ENCODE measurements at places on chromosomes 13 and 19.

DNA sequence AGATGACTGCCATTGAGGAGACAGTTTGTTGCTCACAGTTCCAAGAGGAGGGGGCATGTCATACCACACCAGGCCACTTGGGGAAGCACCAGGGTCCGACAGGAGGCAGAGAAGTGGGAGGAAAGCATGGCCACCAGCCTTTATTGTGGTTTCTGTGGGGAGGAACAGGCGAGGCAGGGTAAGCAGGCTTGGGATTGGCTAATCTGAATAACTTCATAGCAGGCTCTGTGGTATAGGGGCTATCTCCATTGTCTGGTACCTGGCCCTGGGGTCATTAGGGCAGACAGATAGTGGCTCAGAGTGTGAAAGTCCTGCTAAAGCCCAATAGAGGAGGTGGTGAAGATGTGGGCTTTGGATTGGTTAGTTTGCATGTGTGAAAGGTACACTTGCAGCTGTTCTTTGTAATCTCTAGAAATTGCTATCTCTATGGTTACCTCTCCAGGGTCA lies 35.5 kb downstream of the CBY2 start:
- no peak for DNase-seq

GRCh38 chr19:29702161-29702962 lies 12.7 kb downstream of the C19orf12 start:
- DNase-seq, result no peak

GRCh38 chr13:74710006-74710405 lies 575.8 kb upstream of the KLF12 start:
- DNase-seq, result no peak

DNA sequence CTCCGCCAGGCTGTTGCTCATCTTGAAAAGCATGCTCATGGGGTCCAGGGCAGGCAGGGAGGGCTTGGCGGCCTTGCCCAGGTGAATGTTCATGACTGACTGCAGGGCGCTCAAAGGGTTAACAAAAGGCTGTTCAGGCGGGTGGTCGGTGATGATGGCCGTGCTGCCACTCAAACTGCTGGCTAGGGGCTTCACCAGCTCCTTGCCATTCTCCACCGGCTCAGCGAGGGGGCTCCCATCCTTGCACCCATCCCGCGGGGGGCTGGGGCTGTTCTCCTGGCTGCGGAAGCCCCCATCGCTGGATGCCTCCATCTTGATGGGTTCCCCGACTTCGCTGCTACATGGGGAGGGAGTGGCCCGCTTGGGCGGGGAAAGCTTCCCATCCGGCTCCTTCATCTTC lies 71.7 kb downstream of the TSHZ3 start:
- no peak for DNase-seq

DNA sequence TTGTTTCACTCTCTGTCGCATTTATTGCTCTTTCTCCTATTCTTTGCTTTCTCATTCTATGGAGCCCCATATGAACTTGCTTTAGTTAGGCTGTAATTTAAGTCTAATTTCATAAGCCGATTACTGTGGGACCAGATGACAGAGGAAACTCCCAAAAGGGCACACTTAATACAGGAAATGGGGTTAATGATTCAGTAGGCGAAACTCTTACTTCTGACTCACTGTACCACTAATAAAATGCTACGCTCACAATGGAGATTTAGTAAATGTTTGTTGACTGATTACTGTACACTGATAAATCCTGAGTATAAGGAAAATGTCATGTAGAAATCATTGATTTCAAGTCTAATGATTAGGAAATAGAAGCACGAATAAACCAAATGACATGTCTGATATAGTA lies 276.4 kb downstream of the KLF5 start:
- no peak for DNase-seq

DNA sequence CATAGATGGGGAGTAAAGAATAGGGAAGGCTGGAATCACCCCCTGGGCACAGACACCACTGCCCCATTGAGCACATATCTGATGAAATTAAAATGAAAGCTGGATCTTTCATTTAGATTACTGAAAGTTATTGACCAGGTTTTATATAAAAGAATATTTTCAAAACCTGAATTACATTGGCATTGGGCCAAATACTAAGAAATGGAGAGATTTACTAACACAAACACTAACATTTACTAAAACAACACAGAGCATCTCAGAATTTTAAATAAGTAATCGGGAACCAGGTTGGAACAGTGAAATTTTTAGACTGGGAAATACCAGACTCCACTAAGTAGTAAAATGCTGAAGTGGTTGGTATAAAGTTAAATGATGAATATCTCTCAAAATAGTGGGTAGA lies 88.9 kb downstream of the HS6ST3 start:
- DNase-seq, result no peak

DNA sequence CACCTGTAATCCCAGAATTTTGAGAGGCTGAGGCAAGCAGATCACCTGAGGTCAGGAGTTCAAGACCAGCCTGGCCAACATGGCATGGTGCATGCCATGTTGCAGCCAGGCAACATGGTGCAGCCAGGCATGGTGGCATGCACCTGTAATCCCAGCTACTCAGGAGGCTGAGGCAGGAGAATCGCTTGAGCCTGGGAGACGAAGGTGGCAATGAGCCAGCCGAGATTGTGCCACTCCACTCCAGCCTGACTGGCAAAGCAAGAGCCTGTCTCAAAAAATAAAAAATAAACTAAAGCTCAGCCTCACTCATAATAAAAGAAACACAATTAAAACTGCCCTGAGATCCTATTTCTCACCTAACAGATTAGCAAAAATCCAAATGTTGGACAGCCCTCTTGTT lies 49.7 kb upstream of the MAP3K10 start:
- no peak for DNase-seq

- no peak for DNase-seq
Measured at GRCh38 chr13:75774176-75774575, 138.0 kb downstream of the LMO7 start.

DNA sequence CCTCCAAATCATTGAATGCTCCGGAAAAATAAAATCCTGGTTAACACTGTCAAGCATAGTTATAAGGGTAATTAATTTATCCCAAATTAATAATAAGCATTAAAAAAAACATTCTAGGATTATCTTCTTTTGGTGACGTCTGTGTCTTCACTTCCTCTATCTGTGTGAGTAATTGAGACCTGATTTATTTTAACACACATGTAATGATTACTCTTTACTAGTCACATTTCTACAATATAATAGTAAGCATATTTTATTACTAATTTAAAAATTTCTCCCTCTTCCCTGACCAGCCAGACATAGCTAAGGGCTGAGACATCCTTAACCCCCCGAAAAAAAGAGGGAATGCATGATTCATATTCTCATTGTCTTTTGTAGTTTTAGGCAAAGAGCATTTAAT lies 2.3 kb downstream of the FNDC3A start:
- DNase-seq, result no peak

GRCh38 chr19:29886586-29886985 lies 55.5 kb upstream of the URI1 start:
- DNase-seq, result no peak
